ENCODE measurements at places on chromosomes 5 and 9.

GRCh38 chr9:36729906-36730305, 157.2 kb downstream of the MELK start:
- no peak for DNase-seq

- DNase-seq = no peak
These were observed 13.8 kb downstream of the ICE1 start for GRCh38 chr5:5436203-5436760.

DNA sequence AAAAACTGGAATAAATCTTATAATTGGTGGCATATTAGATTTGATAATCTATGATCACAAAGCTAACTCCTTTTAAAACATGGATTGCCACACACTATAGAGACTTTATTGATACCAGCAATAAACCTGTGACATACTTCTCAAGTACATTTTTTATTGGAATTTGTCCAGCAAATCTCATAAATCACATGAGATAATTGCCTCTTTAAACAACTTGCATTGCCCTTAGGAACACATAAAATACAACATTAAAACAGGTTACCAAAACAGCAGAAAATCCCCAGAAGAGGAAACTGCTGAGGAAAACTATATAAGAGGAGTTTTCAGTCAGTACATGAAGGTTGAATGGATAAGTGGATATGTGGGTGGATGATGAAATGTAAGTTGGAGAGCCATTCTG, 124.6 kb downstream of the SNCAIP start:
- no peak for DNase-seq

GRCh38 chr5:140553657-140554056, 3.6 kb downstream of the SRA1 start:
- DNase-seq = no peak

DNA sequence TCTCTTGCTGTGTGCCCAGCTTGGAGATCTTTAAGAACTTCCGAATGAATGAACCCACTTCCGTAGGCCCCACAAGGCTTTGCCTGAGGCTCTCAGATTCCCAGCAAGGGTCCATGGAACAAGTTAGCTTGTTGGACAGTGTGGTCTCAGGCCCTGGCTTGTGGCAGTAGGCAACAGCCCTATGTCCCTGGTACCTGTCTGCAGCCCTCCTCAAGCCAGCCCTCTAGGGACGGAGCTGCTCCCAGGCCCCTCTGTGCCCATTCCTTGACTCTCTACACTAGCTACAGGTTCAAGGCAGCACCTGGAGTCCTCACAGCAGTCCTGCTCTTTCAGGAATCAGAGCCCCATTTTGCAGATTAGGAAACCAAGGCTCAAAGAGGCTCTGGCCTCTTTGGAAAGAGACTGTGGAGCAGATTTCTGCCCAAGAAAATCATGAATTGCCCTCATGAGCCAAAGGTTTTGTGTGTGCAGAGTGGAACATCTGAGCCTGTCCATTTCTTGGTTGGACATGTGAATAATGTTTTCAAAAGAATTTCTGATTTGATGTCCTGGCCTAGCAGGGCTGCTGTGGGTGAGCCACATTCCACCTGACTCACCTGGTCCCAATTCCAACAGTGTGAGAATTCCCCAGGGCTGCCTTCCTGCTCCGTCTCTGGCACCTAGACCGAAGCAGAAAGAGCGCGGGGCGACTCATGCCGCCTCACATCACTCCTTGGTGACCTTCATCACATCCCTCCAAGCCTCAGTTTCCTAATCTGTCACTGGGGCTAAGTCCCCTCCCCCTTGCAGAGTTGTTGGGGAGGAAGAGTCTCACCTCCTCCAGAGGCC, 131.7 kb downstream of the BARX1 start:
- no peak for DNase-seq

DNA sequence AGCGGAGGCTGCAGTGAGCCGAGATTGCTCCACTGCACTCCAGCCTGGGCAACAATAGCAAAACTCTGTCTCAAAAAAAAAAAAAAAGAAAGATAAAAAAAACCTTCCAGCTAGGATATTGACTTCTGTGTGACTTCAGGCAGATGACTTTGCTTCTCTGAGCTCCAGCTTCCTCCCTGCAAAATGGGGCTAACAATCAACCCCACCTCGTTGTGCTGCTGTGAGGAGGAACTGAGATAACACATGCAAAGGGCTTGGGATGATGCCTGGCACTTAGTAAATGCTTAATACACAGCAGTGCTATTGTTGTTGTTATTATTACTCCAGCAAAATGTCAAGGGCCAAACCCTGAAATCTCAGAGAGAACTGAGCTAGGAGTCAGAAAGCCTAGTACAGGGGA, 3.5 kb upstream of the CDX1 start:
- DNase-seq = no peak

GRCh38 chr5:155150012-155150411, 136.5 kb downstream of the KIF4B start:
- no peak for DNase-seq

DNA sequence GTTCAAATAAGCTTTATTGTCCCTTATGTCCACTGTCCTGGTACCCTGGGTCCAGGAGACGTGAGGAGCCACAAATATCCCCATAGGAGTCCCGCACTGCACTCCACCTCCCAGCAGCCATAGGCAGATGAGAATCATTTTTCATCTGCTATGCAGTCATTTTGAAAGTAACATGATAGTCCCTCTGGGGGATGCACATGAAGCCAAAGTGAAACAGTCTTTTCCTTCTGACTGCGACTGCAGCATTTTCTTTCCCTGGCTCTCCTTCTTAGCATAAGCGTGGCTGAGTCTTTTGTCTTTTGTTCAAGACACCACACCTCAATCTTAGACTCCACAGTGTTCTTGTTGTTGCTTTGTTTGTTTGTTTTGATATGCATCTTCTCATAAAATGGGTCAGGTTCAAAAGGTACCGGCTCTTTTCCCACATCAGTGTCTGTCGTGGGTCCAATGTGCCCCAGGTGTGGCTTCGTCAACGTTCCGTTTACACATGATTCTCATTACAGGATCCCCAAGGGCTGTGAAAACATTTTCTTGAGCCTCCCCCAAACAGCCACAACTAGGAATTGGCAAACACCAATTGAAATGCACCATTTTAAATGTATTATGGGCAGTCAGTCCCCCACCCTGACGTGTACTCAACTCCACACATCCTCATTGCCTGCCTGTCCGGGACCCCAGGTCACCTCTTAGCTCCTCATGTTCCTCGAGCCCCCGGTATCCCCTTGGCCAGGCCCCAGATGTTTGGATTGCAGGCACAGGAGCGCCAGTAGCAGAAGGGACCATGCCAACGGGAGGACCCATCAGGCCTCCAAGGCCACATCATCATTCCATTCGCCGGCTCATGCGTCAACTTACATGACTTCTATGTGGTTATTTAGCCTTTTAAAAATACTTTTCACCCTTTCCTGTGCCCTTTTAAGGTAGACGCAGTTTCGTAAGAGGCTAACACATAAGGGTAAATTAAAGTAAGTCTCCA, 237.8 kb upstream of the DAPK1 start:
- DNase-seq = no peak

Measured in cortex of kidney (tissue), 1 donor.